Iris pigment epithelial cell (primary cell): ENCODE measurements at places on chromosomes 5 and 9.

DNA sequence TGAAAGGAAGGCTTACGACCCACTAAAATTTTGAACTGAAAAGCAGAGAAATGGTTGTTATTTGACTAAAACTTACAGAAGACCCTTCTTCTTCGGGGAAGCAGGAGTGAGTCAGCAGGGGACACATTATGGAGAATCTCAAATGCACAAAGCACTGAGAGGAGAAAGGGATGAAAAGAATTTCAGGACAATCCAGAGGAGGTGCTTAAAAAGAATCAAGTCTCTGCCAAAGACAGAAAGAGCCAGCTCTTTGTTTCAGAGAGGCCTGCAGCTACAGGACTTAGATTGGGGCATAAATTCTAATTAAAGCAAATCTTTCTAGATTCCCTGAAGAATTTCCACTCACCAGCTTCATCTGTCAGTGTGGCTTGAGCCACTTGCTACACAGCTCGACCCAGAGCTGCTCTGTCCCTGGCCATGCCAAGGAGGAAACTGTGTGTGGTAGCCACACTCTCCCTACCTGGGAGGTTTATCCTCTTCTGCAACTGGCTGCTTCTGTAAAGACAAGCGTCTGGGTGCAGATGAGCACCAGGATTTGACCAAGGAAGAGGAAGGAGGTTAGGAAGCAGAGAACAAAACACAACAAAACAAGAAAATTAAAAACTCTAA is 89.9 kb downstream of the SEMA5A start:
- DNase-seq: no peak

DNA sequence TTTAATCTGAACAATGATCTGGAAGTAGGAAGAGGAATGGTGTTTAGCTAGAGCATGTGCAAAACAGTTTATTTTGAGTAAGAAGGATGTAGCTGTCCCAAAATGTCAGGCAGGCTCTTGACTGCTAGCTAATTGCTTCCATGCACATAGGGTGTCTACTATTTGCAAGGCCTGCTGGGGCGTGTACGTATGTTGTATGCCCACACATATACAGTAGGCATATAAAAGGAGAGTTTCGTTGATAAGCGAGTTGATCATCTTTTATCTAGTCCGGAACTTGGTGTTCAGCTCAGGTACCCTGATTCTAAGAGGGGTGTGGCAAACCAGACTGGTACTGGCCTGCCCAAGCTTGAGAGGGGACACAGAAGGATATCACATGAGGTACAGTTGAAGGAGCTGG is 177.2 kb downstream of the GOLPH3 start:
- DNase-seq: no peak

DNA sequence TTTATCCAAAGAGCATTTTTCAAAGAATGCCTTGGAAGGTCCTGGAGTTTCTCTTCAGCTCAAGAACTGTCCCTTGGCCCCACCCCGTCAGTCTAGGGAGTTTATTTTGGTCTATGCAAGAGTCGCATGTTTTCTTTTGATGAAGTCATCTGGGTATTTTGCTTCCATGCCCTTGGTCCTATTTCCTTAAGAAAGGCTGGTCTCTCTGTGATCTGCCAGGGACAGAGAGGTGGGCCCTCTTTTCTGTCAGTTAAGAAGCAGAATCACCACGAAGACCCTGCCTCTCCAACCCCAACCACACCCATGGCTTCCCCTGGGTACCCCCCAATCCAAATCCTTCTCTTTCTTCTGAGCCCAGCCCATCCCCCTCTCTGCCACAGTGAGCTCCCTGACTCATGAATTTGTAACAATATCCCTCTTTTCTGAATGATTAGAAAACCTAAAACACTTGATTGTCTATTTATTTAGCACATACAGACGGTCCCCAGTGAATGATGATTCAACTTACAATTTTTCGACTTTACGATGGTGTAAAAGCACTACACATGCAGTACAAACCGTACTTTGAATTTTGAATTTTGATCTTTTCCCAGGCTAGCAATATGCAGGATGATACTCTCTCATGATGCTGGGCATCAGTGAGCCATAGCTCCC is 163.5 kb upstream of the ADRA1B start:
- DNase-seq: no peak

DNA sequence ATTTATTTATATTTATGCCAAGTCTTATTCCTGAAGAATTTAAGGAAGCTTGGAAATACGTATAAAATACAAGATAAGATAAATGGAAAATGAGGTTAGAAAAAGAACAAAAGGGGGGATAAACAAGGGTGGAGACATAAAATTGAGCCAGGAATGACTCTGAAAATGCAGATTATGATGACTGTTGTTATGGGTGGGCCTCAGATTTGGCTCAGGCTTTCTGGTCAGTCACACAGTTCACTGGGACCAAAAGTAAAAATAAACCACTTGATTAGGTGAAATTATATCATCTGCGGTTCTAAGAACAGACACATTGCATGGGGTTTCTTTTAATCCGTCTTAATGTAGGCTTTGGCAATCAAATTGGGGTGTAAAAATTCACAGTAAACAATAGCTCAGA is 51.0 kb downstream of the OR1J1 start:
- no peak for DNase-seq

GRCh38 chr5:156594406-156594805 is 255.7 kb upstream of the PPP1R2B start:
- no peak for DNase-seq

GRCh38 chr5:116883875-116884274 is 309.3 kb upstream of the SEMA6A start:
- DNase-seq: no peak

DNA sequence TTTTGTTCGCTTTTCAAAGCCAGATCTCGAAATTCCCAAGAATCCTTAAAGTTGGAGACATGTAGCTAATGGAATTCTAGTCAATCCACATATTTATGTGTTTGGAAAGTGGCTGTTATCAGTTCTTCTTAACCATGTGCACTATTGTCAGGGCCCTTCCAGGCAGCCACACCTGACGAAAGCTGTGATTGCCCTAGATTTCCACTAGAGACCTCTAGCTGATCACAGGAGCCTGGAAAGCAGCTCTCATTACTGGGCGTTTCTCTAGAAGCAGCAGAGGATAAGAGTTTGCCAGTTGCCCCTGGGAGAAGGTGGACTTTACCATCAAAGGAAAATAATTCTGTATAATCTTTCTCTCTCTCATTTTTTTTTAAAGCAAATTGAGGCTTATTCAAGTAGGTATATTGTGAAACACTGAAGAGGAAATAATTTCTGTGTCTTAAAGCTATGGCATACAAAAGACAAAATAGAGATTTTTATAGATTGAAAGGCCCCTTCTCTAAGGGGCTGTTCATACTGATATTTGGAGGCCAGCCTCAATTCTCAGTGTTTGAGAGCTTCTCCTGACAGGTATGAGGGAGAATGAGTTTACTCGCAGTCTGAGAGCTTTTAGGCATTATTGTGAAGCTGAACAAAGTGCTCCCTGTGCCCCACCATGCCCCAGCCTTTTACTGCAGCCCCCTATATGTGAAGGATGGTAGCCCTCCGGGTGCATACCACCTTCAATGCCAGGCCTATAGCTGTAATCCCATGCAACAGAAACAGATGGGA is 405.4 kb upstream of the ACTBL2 start:
- DNase-seq: peak; percentile 81

- DNase-seq: no peak
Observed at GRCh38 chr5:119009131-119009530, 20.8 kb upstream of the DTWD2 start.

GRCh38 chr5:139494256-139494655 is 11.7 kb upstream of the STING1 start:
- peak; percentile 36 for DNase-seq

- DNase-seq: no peak
Observed at GRCh38 chr9:109560470-109561132, 62.5 kb upstream of the PTPN3 start.

- DNase-seq: no peak
Observed at GRCh38 chr5:107853031-107853430, 182.3 kb upstream of the EFNA5 start.
